ENCODE measurements at places on chromosomes 12 and 14.

DNA sequence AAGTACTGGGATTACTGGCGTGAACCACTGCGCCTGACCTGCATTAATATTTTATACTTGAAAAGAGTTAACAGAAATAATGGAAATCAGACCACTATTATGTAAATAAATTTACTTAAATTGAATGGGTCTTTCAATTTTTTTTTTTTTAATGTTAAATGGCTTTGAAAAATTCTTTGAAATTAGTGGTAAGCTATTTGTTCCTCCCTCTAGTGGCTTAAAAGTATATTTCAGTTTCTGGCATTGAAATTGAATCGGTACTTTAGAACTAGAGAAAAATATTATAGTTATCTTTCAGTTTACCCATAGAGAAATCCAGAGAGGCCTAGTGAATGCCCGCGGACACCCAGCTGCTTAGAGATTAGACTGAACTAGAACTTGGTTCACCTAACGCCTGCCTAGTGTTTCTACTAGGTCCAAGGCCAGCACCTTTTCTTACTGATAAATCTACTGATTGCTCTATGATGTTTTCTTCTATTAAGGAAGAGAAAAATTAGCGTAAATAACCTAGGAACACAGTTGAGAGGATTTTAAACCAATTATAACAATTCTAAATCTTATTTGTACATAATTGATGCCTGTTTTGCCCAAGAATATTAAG lies 106.5 kb downstream of the EML1 start:
- no peak for DNase-seq

DNA sequence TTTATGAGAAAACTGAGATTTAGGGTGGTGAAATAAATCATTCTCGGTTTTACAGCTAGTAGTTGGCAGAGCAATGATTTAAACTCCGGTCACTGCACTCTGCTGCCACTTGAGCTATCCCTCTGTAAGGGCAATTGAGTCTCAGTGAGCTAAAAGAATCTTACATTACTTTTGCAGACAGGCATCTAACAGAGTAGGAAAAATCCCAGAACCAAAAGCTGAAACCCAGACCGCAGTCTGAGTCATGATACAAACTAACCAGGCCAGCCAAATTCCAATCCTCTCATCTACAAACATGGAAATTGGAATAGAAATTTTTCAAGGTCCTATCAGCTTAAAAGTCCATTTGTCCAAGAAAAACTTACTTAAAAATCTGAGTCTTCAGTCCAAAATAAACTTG lies 73.7 kb downstream of the ANKS1B start:
- no peak for DNase-seq

- no peak for DNase-seq
These were observed 17.5 kb downstream of the SLC35F4 start for GRCh38 chr14:57848353-57848752.

DNA sequence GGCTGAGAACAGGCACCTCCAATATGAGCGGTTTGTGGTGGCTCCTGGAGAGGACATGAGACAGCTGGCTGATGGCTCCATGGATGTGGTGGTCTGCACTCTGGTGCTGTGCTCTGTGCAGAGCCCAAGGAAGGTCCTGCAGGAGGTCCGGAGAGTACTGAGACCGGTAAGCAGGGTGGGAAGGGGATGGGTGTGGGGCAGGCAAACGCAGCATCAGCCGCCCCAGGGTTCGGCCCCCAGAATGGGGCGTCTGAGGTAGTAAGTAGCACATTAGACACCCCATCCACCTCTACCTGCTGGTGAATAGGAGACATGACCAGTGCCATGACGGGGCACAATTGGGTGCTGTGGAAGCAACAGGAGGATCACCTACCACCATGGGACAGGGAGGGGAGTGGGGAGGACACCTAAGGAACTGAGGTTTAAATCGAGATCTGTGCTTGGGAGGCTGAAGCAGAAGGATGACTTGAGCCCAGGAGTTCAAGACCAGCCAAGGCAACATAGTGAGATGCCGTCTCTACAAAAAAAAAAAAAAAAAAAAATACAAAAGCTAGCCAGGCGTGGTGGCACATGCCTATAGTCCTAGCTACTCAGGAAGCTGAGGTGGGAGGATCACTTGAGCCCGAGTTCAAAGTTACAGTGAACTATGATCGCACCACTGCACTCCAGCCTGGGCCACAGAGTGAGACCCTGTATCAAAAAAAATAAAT lies 25.5 kb downstream of the ITGA7 start:
- no peak for DNase-seq

DNA sequence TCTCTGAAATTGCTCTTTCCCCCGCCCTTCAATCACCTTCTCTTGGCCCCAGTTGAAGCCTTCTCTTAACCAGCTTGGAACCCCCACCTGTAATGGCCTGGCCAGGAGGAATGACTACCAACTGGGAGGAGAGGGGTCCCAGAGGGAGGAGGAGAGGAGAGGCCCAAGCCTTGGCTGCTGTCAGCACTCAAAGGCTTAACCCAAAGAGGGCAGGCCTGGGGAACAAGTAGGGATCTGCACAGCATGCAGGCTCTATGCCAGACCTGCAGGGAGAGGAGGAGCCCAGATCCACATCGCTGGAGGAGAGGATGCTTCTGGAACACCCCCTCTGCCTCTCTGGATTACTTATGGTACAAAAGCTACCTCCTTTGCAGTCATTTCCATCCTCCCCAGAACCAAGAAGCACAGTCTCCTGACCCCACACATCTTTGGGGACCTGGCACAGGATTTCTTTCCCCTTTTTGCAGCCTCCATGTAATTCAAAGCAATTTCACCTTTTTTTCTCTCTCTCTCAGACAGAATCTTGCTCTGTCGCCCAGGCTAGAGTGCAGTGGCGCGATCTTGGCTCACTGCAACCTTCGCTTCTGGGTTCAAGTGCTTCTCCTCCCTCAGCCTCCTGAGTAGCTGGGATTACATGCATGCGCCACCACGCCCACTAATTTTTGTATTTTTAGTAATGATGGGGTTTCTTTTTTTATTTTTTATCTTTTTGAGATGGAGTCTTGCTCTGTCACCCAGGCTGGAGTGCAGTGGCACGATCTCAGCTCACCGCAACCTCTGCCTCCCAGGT lies 6.2 kb downstream of the RARG start:
- no peak for DNase-seq

GRCh38 chr14:69259527-69260189 lies at the start of gene GALNT16:
Gene GALNT16, plus strand, starts transcription at chr14:69260158. Its CDS starts 133 bp downstream, at chr14:69260291.
- DNase-seq, result peak; percentile 55

DNA sequence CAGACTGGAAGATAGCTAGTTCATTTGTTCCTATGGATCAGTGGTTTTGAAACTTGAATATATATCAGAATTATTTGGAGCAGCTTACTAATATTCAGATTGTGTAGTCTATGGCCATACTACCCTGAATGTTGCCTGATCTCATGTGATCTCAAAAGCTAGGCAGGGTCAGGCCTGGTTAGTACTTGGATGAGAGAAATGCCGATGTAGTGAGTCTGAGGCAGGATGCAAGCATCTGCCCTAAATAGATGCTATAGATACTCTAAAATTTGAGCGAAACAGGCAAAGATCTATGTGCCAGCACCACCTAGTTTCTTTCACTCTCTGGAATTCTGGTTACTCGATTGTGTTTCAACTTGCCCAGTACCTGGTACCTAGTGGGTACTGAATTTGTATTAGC lies 40.9 kb downstream of the FRMD6 start:
- no peak for DNase-seq

GRCh38 chr14:52873694-52874093 lies 77.2 kb downstream of the FERMT2 start:
- no peak for DNase-seq

- DNase-seq, result no peak
These were observed 13.8 kb upstream of the ANAPC5 start for GRCh38 chr12:121366063-121366459.

- no peak for DNase-seq
These were observed 86.6 kb downstream of the BORCS5 start for GRCh38 chr12:12443431-12443878.

DNA sequence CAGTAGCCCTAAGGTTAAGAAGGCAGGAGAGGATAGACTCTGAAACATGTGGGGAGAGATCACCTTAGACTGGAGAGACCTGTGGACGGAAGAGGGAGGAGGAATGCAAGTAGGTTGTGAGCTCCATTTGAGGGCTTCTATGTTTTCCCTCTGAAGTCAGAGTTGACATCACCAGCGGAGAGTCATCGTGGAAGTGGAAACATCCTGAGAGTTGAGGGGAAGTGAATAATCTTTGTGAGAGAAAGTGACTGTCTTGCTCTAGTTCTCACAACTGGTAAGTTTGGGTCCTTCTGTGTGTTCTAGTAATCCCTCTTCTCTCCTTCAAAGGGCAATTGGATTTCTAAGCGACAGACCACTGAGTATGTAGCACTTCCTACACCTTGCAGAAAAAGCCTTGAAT lies 103.6 kb upstream of the CCND2 start:
- no peak for DNase-seq

GRCh38 chr12:96141216-96141912 lies 52.8 kb upstream of the ELK3 start:
- no peak for DNase-seq

GRCh38 chr12:86193931-86194330 lies 62.3 kb downstream of the MGAT4C start:
- DNase-seq, result no peak

GRCh38 chr12:109579639-109580038 lies 6.0 kb downstream of the MVK start:
- DNase-seq, result no peak

DNA sequence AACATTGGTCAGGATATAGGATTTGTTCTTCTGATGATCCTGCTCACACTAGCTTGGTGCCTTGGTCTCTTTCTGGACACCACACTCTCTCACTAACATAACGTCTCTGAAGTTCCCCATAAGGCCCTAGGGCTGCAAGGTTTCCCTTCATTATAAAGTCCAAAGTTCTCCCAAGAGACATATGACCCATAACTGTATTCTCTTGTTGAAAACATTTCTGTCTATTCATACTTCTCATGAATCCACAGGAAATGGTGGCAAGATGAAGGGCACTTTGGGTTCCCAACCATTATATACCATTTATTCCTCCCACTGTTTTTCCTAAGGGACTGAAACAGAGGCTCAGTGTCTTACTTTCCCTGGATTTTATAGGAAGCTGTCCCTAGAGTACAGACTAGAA lies 37.1 kb upstream of the KITLG start:
- no peak for DNase-seq

GRCh38 chr12:120760349-120761254 lies 35.0 kb downstream of the ACADS start:
- DNase-seq, result no peak

DNA sequence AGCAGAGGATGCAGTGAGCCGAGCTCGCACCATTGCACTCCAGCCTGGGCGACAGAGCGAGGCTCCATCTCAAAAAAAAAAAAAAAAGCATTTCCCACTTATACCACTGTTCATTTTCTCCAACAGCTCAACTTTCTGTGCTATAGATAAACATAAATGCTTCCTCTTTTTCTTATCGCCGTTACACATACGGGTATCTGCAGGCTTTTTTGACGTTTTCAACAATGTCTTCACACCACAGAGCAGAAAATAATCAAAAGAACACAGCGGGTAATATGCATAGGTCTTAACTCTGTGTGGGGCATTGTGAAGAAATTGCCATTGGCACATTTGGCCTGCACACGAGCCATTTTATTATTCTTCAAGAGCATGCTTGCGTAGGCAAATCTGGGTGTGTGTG lies 86.4 kb downstream of the CAPZA3 start:
- DNase-seq, result no peak

- no peak for DNase-seq
These were observed 54.4 kb downstream of the ARL6IP4 start for GRCh38 chr12:123034865-123035264.

DNA sequence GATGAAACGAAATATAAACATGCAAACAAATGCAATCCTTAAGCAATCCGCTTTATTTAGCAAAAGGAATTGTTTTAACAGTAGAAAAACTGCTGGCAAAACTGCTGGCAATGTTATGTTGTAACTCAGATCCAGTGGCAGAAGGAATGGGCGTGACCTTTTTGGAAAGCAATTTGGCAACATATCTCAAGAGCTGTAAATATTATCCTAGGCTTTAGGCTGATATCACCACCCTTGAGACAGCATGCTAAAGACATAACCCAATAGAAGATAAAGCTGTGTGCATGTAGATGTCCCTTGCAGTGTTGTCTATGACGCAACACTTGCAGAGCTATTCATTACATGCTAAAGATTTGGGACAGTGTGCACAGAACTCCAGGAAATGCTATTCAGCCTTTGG lies 138.5 kb downstream of the DICER1 start:
- no peak for DNase-seq

- DNase-seq, result no peak
These were observed 55.8 kb downstream of the PAWR start for GRCh38 chr12:79634957-79635471.

GRCh38 chr12:117501076-117501869 lies 139.8 kb upstream of the NOS1 start:
- DNase-seq, result no peak

- DNase-seq, result no peak
These were observed 2.1 kb downstream of the CHST11 start for GRCh38 chr12:104458694-104459367.

DNA sequence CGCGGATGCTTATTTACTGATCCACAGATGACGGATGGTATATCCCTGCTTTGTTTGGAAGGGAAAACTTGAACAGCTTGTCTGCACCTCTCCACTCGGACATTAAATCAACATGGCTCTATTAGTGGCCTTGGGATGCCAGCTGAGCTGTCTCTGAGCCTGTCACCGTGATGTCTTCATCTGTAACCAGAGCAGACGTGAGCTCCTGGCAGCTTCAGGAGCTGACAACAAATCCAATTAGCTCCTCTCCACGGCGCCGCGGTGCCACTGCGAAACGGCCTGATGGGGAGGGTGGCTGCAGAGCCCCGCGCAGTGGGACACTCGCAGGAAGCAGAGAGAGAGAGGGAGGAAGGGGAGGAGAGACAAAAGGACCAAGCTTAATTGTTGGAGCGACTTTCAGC lies 112.3 kb downstream of the PAPOLA start:
- DNase-seq, result no peak

- DNase-seq, result no peak
These were observed 881 bp upstream of the PUS1 start for GRCh38 chr12:131928080-131928710.

DNA sequence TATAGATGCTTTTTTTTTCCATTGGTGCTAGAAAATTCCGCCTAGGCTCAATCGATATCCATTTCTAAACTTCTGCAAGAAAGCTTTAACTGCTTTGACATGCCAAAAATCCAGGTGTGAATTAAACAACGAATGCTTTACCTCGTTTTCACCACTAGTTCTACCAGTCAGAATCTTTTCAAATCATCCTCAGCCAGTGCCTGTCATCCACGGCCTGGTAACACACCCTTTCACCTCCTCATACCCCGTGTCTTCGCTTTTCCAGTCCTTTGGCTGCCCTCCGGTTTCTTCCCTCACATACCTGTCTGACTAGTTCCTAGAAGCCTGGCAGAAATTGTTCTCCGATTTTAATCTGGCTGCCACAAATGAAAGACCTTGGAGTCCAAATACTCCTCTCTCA lies 1.4 kb upstream of the PHC1 start:
- DNase-seq, result no peak

- peak; percentile 37 for DNase-seq
These were observed 35.7 kb upstream of the EML1 start for GRCh38 chr14:99757331-99758070.

- DNase-seq, result no peak
These were observed 500.4 kb downstream of the NELL2 start for GRCh38 chr12:44375694-44376093.

Measured in dorsolateral prefrontal cortex (tissue), 122 donors.